Amniotic epithelial cell (primary cell): ENCODE measurements at places on chromosomes 11 and 22.

- DNase-seq: no peak
Observed at GRCh38 chr11:14140991-14141390, 178.5 kb downstream of the SPON1 start.

- DNase-seq: no peak
Observed at GRCh38 chr11:128351168-128351567, 236.2 kb downstream of the ETS1 start.

- DNase-seq: no peak
Observed at GRCh38 chr11:114076921-114077331, 17.4 kb downstream of the ZBTB16 start.

GRCh38 chr11:123628936-123629683 is 25.3 kb downstream of the SCN3B start:
- peak; percentile 93 for DNase-seq

- no peak for DNase-seq
Observed at GRCh38 chr11:34631737-34632104, 10.8 kb downstream of the EHF start.

DNA sequence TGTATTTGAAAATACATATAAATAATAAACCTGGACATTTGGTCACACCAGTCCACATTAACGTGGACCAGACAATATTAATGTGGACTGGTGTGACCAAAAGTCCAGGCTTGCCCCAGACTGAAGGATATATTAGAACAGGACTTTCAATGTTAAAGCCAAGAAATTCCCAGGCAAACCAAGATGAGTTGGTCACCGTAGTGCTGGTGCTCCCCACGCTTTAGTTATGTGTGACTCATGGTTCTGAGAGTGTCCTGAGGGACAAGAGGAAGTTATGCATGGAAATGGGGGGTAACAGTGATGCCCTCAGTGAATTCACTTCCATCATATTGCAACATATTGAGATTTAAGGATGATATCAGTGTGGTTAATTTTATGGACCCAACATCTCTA is 31.4 kb downstream of the POU2AF1 start:
- no peak for DNase-seq

DNA sequence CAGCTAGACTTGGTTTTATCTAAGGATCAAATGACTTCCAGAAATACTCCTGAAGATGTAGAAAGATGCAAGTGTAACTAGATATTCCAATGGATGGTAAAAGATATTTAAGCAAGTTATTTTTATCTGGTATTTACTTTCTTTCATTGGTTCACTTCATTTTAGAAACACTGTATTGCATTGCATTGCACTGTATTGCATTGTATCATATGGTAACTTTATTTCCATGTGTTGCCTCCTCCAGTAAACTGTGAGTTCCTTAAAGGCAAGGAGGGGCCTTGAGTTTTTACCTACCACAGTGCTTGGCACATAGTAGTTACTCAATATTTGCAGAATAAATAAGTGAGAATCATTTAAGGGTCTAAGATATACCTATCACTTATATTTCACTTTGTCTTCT is 31.8 kb upstream of the FLI1 start:
- no peak for DNase-seq

GRCh38 chr11:62458212-62459002 is 39.6 kb downstream of the SCGB1A1 start:
- no peak for DNase-seq

GRCh38 chr11:116461789-116462188 is 311.0 kb downstream of the BUD13 start:
- no peak for DNase-seq

DNA sequence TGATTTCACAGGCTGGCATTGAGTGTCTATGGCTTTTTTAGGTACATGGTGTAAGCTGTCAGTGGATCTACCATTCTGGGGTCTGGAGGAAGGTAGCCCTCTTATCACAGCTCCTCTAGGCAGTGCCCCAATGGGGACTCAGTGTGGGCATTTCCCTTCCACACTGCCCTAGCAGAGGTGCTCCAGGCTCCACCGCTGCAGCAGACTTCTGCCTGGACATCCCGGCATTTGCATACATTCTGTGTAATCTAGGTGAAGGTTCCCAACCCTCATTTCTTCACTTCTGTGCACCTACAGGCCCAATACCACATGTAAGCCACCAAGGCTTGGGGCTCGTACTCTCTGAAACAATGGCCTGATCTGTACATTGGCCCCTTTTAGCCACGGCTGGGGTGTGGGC is 78.3 kb downstream of the RNF169 start:
- no peak for DNase-seq

DNA sequence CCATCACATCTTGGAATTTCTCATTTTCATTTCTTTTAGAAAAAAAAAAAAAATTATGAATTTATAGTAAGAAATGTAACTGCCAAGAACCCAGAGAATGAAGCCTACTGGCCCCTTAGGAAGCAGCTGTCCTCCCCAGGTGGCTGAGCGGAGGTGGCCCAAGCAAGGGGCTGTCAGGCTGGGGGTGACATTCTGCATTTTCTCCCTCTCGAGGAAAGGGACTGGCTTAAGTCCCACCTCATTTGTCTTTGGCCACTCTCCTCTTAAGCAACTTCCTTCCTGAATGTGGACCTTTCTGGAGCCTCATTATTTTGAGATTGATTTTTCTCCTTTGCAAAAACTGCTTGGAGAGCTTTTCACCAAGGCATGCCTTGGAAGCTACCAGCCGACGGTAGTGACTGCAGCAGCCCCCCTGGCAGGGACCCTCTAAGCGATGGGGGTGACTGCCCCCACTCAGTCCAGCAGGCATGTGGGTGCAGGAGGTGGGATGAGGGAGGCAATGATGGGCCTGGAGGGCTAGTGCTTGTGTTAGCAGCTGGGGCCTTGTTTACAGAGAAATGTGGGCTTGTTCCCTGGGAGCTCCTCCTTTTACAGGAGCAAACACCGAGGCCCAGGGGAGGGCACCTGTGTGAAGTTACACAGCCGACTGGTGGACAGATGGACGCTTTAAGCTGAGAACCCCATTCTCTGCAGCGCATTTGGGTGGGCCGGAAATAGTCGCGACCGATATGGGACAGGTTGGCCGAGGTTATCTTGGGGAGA is 111.7 kb downstream of the MORC2 start:
- DNase-seq: no peak

- DNase-seq: no peak
Observed at GRCh38 chr11:120170741-120171261, 32.9 kb upstream of the TRIM29 start.

- no peak for DNase-seq
Observed at GRCh38 chr22:45865561-45866125, 111.3 kb downstream of the WNT7B start.

- no peak for DNase-seq
Observed at GRCh38 chr11:59463190-59463641, 6.5 kb downstream of the OR4D6 start.

- DNase-seq: peak; percentile 84
Observed at GRCh38 chr11:134040386-134041302, 28.2 kb upstream of the JAM3 start.

- DNase-seq: no peak
Observed at GRCh38 chr11:13963169-13963948, 836 bp downstream of the SPON1 start.

DNA sequence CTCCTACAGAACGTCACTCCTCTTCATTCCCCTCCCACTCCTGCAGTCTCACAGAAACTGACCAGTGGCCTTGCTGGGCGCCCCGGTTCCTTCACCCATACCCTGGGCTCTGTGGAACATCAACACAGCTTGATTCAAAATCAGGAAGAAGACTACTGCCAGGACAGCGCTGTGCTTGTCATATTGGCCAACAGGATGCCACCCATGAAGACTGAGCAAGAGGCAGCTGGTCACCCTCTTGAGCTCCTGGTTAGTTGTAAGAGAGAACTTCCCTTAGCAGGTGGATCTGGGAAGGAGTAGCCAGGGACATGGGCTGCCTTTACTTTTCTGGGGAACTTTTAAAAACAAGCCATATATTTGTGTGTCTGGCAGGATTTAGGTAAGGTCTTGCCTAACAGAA is 110.4 kb upstream of the TIMP3 start:
- no peak for DNase-seq

- no peak for DNase-seq
Observed at GRCh38 chr11:106076171-106076918, 802 bp downstream of the KBTBD3 start.

DNA sequence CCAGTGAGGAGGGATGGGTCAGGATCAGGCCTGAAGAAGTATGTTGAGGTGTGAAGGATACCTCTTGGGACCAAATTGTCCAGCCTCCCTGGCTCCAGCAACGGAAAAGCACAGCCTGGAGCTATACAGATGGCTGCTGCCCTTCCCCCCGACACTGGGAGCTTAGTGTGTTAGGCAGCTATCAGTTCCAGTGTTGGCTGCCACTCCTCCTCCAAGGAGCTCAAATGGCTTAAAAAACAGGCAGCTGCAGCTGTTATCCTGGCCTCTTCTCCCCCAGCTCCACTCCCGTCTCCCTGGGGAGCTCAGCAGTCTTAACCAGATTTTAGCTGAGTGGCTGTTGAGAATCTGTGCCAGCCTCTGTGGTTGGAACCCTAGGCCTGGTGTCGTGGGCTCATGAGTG is 225.0 kb downstream of the JRKL start:
- no peak for DNase-seq

DNA sequence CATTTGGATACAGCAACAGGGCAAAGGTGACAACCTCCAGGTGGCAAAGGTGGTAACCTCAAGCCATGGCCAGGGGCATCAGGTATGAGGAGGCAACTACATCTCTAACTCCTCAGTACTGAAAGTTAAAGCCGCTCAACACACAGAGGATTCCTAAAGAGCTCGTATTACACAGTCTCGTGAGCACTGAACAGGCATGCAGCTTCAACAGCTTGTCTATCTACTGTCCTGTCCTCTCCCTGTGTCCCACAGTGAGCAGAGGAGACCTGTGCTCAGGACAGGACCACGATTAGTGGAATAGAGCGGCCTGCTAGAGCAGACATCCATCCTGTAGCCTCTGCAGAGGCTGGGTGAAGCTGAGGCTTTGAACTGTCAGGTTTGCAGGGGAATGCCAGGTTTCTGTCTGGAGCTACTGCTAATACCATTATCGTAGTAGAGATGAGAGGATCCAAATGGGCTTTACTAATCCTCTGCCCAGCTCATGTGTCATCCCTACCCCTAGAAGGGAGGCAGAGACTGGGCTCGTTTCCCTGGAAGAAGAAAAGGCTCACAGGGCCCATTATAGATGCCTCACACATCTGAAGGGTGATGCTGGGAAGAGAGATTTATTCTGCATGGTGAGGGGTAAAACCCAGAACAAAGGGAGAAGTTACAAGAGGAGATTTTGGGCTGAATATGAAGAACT is 415.2 kb downstream of the LARGE1 start:
- DNase-seq: no peak

GRCh38 chr11:35478471-35479091 is 46.8 kb downstream of the PAMR1 start:
- DNase-seq: no peak

- no peak for DNase-seq
Observed at GRCh38 chr11:88695689-88696414, 358.3 kb upstream of the CTSC start.

DNA sequence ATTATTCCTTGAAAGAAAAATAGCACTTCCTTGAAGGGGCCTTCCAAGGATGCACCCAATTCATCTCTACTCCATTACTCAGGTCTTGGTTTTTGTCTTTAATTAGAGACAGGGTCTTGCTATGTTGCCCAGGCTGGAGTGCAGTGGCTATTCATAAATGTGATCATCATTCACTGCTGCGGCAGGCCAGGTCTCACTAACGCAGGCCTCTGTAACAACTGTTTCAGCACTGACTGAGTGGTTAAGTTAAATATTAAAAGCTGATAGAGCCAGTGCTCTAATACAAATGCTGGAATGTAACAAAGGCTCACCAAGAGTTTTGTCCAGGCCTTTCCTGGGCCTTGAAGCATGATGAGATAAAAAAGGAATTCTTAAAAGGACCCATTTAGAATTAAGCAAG is 61.4 kb upstream of the GNAZ start:
- no peak for DNase-seq

DNA sequence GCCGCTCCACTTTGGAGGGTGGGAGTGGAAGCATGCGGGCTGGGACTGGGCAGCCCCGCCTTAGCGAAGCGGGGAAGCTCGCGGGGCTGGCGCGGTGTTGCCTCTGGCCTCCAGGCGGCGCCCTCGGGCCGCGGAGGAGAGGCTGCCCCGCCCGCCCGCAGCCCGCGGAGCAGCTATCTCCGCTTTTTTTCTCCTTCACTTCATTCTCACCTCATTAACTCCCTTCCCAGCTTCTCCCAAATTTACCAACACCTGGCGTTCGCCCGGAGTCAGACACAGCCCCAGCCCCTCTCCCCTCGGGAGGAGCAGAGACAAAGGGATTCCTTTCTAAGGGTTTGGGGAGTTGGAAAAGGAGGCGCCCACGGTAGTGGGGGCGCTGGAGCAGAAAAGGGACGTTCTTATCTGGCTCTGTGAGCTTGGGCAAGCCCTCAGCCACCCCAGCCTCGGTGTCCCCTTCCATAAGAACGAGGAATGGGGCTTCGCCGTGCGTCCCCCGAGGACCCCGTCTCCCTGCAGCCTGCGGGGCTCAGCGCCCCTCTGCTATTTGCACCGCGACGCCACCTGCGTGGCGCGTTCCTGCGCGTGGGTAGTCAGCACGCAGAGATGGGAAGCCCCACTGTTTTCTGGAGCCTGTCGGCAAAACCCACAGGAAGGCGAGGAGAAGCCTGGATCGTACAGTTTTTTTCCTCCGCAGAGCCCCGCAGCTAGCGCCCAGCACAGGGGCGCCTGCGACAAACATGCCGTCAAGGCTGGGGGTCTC is 1.5 kb upstream of the WNT11 start:
- DNase-seq: peak; percentile 65

- DNase-seq: peak; percentile 51
Observed at GRCh38 chr11:80586464-80586863, 1145.6 kb upstream of the TENM4 start.

GRCh38 chr22:23199159-23199558 is 18.9 kb downstream of the BCR start:
- DNase-seq: no peak

- DNase-seq: no peak
Observed at GRCh38 chr11:118047749-118048148, 29.1 kb upstream of the TMPRSS4 start.

DNA sequence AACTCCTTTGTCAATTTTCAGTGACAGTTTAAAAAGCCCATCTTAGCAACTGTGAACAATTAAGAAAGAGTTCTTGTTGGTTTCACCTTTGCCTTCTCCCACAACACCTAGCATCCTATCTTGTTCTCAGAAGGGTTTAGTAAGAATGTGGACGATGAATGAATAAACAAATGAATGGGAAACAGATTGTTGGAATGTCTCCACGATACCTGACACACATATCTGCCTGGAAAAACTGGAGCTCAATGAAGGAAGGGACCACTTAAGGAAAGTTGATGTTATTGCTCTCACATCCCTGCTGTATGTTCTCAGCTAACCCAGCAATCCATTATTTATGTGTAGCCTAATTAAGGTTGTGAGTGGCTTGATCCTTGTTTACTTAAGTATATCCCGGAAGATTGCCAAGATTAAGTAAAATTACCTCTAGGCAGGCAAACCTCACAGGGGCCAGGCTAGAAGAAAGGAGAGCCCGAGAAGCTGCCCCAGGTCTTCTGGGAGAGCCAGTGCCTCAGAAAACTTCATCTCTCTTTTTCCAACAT is 286.4 kb downstream of the NXPE2 start:
- DNase-seq: no peak
